NCI-H510A treated with DMSO at 0.1 percent for 48 hours (cell line): ENCODE measurements at places on chromosomes 12 and 14.
A peak's percentile ranks its signal among the peaks of the same experiment; 100 is the strongest.

DNA sequence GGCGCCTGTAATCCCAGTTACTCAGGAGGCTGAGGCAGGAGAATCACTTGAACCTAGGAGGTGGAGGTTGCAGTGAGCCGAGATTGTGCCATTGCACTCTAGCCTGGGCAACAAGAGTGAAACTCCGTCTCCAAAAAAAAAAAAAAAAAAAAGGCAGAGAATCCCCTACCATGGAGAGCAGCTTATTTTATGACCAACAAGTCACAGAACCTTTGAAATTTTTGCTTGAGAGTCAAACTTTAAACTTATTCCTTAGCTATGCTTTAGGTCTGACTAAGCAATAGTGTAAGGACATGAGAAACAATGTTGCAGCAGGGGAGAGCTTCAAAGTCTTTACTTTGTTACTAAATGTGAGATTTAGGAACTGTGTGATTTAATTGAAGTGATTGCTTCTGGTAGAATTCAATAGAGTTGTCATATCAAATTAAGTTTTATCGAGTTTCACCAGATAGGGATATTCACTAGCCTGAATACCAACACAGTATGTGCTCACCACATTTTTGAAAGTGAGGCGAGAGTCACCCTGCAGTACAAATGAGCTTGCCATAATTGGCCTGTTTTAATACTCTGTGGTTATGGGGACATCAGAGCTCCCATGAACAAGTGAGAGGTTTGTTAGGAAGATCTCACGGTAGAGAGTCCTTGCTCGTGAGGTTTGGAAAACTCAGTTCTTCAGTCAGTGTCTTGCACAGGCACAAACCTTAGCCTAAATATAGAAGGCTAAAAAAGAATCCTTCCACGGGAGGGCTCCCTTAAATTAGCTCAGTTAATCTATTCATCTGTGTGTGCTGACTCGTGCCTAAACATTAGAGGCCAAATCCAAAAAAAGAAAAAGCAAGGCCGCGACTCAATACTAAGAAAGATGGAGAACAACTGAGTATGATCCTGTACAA is 108.6 kb downstream of the SAMD4A start:
- no peak for DNase-seq

DNA sequence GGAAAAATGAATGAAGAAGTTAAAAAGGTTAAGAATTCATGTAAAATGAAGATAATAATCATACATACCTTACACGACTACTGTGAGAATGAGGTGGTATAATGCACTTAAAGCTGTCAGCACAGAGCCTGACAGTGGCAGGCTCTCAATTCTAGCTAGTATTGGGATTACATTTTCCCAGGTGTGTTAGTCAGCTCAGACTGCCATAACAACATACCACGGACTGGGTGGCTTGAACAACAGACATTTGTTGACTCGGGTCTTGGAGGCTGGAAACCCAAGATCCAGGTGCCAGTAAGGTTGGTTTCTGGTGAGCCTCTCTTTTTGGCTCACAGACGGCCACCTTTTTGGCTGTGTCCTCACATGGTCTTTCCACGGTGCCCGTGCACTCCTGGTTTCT is 167.8 kb downstream of the CHST11 start:
- DNase-seq: no peak

- no peak for DNase-seq
Observed at GRCh38 chr12:70120970-70121369, 122.3 kb upstream of the CNOT2 start.

DNA sequence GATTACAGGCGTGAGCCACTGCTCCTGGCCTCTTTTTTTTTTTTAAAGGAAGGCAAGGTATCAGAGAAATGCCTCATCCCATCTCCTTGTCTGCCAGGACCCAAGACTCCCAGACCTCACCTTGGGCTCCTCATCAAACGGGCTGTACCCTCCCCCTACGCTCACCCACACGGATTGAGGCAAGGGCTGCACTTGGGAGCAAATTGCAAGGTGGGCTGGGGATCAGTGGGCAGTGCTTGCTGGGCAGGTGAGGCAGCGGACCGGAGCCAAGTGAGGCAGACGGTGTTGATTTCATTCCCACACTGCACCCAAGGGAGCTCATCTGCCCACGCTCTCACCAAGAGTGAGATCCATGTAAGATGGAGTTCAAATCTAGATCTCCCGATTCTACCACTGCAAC is 41.0 kb upstream of the DICER1 start:
- DNase-seq: no peak

DNA sequence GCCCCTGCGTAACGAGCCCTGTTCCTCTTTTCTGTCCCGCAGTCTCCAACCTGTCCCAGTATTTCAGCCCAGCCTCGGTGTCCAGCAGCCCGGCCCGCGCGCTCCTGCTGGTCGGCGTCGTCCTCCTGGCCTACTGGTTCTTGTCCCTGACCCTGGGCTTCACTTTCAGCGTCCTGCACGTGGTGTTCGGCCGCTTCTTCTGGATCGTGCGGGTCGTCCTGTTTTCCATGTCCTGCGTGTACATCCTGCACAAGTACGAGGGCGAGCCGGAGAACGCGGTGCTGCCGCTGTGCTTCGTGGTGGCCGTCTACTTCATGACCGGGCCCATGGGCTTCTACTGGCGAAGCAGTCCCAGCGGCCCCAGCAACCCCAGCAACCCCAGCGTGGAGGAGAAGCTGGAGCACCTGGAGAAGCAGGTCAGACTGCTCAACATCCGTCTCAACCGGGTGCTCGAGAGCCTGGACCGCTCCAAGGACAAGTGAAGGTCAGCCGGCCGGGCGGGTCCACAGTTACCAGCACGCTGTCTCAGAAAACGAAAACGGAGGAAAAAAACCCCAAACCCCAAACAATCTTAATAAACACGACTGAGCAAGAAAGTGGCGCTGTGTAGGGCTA is 31.6 kb downstream of the BRI3BP start:
- no peak for DNase-seq

GRCh38 chr14:104181761-104182530 is 43.6 kb downstream of the KIF26A start:
- DNase-seq: no peak

DNA sequence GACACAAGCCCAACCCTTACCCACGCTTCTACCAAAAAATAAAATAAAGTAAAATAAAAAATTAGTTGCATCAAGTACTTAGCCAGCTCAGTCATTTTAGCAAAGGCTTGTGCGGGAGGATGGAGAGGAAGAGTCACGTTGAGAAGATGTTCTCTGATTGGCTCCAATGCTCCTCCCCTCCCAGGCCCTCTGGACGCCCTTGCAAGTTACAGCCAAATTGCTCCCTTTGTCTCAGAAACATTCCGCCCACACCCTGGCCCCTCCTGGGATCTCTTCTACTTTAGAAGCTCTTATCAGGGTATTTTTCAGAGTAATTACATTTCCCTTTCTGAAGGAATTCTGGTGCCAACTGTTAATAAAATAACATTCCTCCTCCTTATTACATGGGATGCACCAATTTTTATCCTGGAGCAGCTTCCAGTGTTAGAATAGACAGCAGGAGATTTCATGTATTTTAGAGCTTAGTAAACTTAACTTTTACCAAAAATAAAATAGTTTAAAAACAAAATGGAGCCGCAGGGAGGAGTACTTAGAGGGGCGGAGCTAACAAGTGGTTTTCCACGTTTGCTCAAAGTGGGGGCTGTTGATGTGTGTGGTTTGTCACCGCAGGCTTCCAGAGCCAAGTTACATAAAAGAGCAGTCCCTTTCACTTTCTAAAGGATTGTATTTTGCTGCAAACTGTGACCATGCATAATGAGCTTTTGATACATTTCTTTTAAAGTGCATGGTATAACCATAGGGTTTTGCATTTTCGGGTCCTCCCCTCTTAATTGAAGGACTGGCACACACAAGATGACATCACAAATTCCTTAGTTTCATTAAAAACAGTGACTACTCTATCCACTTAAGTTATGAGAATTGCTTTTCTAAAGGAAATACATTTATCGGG is 71.7 kb upstream of the RAP1B start:
- peak; percentile 5 for DNase-seq

GRCh38 chr14:20116748-20117147 is 6.2 kb downstream of the OR4K17 start:
- no peak for DNase-seq

- DNase-seq: no peak
Observed at GRCh38 chr12:110182281-110182680, 58.1 kb downstream of the IFT81 start.

- DNase-seq: no peak
Observed at GRCh38 chr14:63782683-63783389, 55.0 kb upstream of the SGPP1 start.

- DNase-seq: peak; percentile 48
Observed at GRCh38 chr14:21711360-21711961, 37.8 kb upstream of the OR4E1 start.

- peak; percentile 85 for DNase-seq
Observed at GRCh38 chr14:61065656-61066055, 84.6 kb downstream of the SLC38A6 start.

- no peak for DNase-seq
Observed at GRCh38 chr12:15918066-15918465, 6.9 kb downstream of the DERA start.
